ENCODE measurements at places on chromosomes 4 and X.

- DNase-seq, result no peak
Observed at GRCh38 chr4:160887668-160888067, 1276.1 kb downstream of the FSTL5 start.

GRCh38 chr4:180840142-180840541, 1403.1 kb upstream of the TENM3 start:
- DNase-seq, result no peak

DNA sequence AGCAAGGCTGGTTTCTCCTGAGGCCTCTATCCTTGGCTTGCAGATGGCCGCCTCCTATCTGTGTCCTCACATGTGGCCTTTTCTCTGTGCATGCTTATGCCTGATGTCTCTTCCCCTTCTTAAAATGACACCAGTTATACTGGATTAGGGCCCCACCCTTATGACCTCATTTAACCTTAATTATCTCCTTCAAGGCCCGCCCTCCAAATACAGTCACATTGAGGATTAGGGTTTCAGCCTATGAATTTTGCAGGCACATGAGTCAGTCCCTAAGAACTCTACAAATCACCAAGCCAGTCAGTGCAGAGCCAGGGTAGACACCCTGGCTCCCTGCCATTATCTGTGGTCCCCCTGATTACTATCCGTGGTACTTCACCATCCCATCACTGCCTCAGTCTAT, 51.6 kb downstream of the MAML3 start:
- DNase-seq, result no peak

DNA sequence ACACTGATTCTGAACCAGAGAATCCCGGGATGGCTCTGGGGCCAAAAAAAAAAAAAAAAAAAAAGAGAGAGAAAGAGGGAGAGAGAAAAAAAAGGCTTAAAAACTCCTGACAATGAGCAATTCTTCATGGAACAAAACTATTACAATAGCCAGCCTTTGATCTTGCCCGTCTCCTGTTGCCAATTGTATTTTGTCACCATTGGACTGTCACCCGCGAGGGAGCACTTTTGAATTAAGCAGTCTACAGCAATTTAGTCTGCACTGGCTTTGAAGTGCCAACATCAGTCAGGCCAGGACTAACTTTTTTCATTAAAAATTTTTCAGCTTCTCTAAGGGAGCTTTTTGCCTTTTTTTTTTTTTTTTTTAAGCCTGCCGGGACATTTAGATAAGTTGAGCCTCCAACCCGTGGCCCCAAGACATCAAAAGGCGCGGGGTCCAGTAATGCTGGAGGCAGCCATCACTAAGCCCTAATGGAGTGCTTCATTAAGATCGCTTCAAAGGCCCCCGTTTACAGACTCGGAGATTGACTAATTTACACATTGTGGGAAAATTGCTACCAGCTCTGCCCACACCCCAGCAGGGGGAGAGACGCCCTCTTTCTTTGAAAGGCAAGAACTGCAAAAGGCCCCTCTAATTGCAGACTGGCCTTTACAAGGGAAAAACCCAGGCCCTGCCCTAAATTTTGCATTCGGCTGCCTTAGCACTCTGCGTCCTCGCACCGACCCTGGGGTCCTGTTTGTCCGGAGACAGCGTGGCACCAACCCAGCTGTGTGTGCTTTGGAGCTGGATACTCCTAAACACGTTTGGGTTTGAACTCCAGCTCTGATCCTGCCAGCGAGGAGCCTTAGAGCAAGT, 98.1 kb upstream of the MSX1 start:
- DNase-seq, result no peak

DNA sequence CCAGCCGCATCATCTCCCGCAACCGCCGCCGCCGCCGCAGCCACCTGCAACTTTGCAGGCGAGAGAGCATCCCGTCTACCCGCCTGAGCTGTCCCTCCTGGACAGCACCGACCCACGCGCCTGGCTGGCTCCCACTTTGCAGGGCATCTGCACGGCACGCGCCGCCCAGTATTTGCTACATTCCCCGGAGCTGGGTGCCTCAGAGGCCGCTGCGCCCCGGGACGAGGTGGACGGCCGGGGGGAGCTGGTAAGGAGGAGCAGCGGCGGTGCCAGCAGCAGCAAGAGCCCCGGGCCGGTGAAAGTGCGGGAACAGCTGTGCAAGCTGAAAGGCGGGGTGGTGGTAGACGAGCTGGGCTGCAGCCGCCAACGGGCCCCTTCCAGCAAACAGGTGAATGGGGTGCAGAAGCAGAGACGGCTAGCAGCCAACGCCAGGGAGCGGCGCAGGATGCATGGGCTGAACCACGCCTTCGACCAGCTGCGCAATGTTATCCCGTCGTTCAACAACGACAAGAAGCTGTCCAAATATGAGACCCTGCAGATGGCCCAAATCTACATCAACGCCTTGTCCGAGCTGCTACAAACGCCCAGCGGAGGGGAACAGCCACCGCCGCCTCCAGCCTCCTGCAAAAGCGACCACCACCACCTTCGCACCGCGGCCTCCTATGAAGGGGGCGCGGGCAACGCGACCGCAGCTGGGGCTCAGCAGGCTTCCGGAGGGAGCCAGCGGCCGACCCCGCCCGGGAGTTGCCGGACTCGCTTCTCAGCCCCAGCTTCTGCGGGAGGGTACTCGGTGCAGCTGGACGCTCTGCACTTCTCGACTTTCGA, 654 bp downstream of the ATOH1 start:
- DNase-seq, result no peak

DNA sequence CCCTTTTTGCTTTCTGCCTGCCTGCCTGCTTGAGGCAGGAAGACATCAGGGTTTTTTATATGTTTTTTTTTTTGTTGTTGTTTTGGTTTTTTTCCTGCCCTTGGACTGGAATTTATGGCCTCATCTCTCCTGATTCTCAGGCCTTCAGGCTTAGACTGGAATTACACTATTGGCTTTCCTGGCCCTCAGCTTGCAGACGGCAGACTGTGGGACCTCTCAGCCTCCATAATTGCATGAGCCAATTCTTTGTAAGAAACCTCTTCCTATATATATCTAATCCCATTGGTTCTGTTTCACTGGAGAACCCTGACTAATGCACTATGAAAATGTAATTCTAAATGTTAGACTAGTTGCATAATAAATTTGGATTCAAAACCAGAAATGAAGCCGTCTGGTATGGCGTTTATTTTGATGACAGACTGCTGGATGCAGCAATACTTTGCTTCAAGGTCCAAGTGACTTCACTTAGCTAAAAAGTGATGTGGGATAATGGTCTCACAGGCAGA, 59.0 kb downstream of the SEL1L3 start:
- no peak for DNase-seq

DNA sequence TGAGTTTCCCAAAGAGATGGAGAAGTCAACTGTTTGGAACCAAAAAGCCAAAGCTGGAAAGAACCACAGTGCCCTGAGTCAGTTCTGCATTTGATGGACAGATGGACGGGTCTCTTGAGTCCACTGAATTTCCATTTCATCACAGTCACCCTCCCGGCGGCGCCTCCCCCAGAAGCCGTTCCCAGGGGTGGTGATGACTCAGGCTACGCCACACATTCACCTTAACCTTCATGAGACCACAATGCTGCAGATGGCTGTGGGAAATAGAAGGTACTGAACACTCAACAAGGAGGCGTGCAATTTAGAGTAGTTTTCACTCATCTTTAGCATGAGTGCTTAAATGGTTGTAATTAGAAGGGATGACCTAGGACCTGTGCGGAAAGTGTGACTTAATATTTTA, 61.3 kb downstream of the STOX2 start:
- no peak for DNase-seq

- no peak for DNase-seq
Observed at GRCh38 chr4:86927843-86928395, 6.9 kb upstream of the AFF1 start.

DNA sequence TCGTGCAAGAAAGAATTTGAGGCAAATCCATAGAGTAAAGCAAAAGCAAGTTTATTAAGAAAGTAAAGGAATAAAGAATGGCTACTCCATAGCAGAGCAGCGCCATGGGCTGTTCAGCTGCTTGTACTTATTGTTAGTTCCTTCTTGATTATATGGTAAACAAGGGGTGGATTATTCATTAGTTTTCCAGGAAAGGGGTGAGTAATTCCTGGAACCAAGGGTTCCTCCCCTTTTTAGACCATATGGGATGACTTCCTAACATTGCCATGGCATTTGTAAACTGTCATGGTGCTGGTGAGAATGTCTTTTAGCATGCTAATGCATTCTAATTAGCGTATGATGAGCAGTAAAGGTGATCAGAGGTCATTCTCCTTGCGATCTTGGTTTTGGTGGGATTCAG, 23.5 kb upstream of the CEP135 start:
- DNase-seq, result no peak

DNA sequence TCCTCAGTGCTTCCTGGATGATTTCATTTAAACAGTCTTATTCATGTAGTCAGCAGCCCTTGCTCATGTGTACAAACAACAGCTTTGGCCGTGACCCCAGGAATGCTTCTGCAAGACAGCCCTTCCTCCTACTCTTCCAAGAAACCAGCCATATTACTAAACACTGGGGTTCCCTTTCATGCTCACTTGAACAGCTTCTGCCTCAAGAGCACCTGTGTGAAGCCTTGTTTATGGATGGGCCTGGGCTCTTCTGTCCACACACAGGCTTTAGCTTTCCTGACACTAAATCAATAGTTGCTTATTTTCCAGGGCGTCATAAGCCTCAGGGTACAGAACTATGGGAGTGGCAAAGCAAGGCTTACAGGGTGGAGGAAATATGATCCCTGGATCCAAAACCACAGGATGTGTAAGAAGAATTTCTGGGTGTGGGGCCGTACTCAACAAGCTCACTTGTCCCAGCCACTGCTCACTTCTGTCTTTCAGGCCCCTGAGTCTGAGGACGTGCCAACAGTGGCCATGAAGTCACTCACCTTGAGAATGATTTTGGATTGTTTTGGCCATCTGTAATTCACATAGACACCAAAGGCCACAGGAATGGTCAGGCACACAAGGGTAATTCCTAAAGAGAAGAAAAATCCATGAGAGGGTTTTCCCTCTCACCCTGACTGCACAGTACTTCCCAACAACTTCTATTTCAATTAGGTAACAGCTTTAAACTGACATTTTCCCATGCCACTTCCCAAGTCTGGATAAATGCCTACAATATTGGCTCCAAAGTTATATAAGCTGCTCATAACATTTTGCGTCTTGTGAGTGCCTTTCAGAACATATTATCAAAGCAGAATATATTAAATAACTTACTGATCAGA, 17.7 kb downstream of the SLC10A6 start:
- DNase-seq, result peak; percentile 36

GRCh38 chr4:20271950-20272349, 20.2 kb downstream of the SLIT2 start:
- DNase-seq, result no peak

- no peak for DNase-seq
Observed at GRCh38 chrX:132292793-132293192, 73.5 kb upstream of the RAP2C start.

- DNase-seq, result no peak
Observed at GRCh38 chrX:21863241-21863640, 7.5 kb downstream of the YY2 start.

GRCh38 chr4:15245006-15245530, 182.8 kb upstream of the C1QTNF7 start:
- no peak for DNase-seq

GRCh38 chr4:128456171-128456570, 168.6 kb upstream of the PGRMC2 start:
- DNase-seq, result no peak

DNA sequence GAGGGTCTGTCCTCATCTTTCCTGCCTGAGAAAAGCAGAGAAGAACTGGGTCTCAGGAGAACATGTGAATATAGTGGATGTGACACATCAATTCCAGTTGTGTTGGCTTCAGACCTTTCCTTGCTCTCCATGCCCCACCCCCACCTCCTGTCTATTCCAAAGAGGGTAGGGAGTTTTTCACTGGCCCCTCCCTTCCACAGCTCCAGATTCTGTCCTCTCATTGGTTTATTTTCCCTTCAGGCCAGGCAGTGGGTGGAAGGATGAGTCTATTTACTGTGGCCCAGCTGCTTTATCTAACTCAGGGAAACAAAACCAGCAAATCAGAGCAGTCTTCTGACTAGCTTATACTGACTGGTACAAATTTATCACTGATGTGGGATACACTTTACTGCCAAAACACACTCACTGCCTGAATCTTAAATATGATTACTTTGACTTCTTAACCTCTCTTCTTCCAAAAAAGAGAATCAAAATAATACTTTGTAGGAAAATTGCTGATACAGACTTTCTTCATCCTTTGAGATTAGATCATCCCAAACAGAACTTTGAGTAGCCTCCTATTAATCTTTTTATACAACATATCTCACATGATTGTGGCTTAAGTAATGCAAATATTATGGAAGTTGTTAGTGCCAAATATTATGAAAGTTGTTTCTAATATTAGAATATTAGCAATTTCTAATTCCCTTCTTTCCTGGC, 221.2 kb downstream of the MID1 start:
- DNase-seq, result no peak

DNA sequence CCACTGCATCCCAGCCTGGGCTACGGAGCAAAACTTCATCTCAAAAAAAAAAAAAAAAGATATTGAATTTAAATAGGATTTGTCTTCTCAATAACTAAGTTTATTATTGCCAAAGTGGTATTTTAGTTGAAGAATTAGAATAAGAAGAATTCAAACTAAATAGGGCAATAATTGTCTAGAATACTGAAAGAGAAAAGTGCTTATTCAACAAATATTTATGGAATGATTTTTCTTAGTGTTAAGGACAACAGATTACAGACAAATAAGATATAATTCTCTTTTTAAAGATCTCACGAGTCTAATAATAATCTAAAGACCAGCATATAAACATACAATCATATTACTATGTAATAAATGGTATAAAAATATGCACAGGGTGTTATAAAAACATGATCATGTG, 33.6 kb upstream of the ZFP42 start:
- no peak for DNase-seq

GRCh38 chr4:58209551-58209950, 1099.4 kb upstream of the IGFBP7 start:
- DNase-seq, result no peak

DNA sequence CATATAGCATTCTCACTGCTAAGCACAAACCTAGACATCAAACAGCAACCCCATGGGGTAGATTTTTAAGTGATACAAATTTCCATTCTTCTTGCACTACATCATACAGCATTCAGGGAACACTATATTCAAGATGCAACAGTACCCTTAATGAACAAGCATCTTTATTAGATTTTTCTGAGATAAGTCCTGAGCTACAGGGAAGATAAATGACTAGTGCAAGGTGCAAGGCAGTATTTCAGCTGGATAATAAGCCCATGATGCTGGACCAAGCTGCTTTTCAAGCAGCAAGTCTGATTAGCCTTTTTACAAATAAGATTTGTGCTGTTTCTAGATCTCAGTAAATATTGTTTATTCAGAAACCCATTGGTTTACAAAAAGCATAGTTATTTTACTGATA, 192.6 kb upstream of the ATOH1 start:
- DNase-seq, result no peak

DNA sequence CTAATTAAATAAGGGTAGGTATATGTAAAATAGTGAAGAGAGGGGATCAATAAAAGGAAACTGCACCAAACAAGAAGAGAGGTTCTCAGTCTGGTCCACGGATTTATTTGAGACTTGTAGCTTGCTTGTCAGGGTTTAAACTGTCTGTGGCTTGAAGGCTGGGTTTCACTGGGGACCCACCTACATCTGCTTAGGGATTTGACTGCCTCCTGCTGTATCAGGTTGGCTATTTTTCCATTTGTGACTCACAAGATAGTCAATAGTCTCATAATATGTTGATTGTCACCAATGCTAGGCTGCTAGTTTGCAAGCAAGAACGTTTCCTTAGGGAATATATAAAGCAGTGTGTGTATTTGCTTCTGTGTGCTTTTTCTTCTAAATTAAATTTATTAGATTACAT, 1950.7 kb upstream of the IGFBP7 start:
- no peak for DNase-seq

GRCh38 chr4:112238833-112239232, 7.2 kb downstream of the AP1AR start:
- no peak for DNase-seq

GRCh38 chr4:80253510-80253909, 13.0 kb upstream of the FGF5 start:
- no peak for DNase-seq

Measured in upper lobe of left lung (tissue), 6 donors.